ENCODE measurements at places on chromosomes 12 and 14.
A peak's percentile ranks its signal among the peaks of the same experiment; 100 is the strongest.

GRCh38 chr12:79547044-79547734, 143.6 kb downstream of the PAWR start:
- no peak for DNase-seq

GRCh38 chr12:79706676-79707075, 15.9 kb upstream of the PAWR start:
- no peak for DNase-seq

DNA sequence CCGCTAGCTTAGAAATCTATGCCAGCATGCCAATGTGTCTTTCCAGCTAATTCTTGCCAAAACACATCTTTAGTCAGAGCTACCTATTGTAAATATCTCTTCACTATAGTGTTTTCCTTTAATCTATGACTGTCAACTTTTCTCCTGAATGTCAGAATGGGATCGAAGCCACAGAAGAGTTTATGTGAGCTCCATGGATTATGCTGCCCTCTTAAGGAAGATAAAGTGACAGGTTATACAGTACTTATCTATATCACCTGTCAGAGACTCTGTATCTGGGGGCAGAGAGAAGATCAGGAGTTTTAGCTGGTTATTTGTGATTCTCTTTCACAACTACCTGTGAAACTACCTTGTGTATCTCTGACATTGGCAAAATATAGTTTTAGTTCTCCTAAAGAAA, 204.3 kb upstream of the SEL1L start:
- DNase-seq: no peak

GRCh38 chr14:39015360-39015961, 87.6 kb downstream of the SEC23A start:
- peak; percentile 9 for DNase-seq

GRCh38 chr14:51738754-51739153, 87.0 kb downstream of the FRMD6 start:
- no peak for DNase-seq

DNA sequence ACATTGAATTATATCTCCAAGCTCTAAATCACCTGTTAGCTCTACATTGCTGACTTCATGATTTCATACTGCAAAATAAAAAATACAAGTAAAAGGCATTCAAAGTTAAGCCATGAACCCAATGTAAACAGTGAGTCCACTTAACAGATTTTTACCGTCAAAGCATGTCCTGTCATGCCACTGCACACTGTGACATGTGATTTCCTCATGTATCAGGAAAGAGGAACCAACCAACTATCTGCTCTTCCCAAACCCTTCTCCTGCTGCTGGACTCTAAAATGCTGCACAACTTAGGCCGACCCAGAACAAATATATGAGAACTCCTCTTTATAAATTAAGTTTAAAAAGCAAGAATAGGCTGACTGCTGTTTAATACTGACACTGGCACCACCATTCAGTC, 37.5 kb downstream of the TM7SF3 start:
- no peak for DNase-seq

GRCh38 chr12:73220951-73221350, 948.8 kb downstream of the TRHDE start:
- no peak for DNase-seq

GRCh38 chr12:6929466-6930452, 2.0 kb downstream of the ATN1 start:
- DNase-seq: no peak

- DNase-seq: no peak
Measured at GRCh38 chr14:89129570-89129969, 287.5 kb downstream of the FOXN3 start.

DNA sequence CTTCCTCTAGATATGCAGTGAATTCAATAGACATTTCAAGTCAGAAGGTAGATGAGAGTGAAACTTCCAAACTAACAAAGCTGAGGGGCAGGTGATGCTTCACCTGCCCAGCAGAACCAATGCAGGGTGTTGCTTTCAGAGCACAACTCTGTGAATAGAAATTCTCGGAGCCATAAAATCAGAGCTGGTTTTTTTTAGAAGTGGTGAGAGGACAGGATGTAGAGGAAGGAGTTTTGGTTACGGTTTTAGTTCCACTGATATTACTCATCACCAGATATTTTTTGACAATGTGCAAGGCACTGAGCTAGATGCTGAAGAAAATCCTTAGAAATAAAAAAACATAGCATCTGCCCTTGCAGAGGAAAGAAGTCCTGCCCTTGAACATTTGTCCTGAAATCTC, 62.2 kb downstream of the BMP4 start:
- DNase-seq: no peak

DNA sequence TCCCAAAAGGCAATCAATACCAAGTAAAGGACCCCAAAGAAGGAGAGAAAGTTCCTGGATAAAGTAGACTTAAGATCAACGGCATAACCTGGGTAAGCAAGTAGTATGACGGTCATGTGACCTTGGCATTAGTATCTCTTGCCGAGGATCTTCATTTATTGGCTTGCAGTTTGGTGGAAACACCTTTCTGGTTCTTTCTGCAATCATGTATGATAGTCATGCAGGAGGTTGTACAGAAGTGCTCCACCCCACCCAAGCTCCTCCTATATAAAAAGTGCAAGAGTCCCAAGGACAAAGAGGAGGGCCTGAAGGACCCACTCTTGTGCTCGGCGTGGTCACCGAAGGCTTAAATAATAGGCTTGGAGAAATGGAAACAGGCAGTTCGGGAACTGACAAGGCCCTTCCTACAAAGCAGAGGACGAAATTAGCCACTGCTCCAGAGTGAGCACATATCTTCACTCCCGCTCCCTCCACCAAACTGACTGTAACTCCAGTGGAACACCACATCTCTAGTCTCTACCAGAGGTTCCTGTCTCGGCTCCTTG, 750 bp downstream of the CS start:
- DNase-seq: peak; percentile 19

DNA sequence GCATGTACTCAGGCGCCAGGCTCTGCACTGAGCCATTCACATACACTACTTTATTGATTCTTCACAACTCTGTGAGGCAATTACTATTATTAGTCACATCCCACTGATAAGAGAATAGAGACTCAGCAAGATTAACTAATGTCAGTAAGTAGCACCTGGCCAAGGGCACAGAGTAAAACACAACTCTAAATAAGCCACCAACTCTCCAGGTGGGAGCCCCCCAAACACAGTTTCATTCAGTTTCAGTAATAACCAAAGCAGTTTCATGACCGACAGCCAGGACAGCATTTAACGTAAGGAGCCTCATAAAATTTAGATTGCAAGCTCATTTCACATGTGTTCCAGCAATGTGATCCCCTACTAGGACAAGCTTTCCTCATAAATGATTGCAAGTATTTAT, 323.1 kb upstream of the CCDC196 start:
- DNase-seq: no peak

DNA sequence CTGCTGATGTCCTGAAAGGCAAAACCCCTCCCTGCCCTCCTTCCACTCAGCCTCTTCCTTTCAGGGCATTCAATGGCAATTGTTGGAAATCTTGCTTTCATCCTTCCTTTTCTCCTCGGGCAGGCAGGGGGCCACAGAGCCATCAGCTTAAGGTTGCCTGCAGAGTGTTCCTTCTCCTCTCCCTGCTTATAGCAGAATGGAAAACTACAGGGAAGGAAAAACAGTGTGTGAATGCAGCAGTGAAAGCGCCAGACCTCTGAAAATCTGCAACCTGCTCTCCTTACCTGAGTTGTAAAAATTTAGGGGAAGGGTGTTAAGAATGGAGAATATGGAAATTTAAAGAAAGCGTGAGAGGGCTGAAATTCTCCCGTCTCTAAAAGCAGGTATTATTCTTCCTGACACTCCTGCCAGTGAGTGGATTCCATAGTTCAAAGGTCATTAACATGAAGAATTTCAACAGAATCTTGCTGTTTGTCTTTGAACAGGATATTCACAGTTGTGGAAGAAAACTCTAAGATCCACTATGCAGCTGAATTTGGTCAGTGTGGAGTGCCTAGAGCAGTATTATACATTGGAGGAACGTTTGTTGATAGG, 348.8 kb downstream of the KCNH5 start:
- no peak for DNase-seq

DNA sequence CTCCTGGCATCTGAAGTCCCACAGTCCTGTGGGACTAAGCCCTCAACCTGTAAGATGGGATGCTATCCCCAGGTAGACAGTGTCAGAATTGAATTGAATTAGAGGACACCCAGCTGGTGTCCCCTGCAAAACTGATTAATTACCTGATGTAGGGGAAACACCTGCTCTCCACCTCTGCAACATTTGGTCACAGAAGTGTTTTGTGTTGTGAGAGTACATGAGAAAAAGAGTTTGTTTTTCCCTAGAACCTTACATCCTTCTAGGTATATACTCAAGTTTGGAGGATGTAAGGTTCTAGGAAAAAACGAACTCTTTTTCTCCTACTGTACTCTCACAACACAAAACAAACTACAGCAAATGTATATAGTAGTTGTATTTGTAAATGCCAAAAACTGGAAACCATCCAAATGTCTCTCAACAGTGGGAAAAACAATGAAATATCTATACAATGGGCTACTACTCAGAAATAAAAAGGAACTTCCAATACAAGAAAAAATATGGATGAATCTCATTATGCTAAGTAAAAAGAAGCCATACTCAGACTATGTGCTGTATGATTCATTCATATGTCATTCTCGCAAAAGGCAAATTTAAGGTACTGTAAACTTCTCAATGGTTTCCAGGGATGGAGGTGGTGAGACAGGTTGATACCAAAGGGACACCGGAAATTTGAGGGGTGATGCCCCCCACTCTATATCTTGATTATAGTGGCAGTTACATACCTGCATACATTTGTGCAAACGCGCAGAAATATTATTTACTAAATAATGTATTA, 160.7 kb downstream of the MED13L start:
- DNase-seq: no peak

GRCh38 chr14:23468704-23469126, 788 bp upstream of the NGDN start:
- no peak for DNase-seq

DNA sequence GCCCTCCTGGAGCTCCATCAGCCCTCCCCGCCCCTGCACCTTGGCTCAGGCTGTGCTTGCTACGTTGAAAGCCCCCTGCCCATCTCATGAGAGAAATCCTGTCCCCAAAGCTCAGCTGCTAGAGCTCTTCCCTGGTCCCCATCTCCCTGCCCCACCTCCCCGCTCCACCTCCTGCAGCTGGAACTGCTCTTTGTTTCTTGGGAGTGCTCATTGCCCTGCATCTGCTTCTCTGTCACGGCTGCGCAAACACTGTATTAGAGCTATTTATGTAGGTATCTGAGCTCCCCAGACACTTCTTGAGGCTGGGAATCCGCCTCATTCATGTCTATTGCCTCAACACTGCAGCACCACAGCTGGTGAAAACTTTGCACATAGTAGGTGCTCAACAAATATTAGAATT, 32.8 kb upstream of the PRIMA1 start:
- DNase-seq: no peak

- no peak for DNase-seq
Measured at GRCh38 chr14:63996016-63996415, 143.2 kb downstream of the SYNE2 start.

- DNase-seq: no peak
Measured at GRCh38 chr12:104582739-104583138, 126.0 kb downstream of the CHST11 start.

- DNase-seq: no peak
Measured at GRCh38 chr14:61564618-61565091, 130.7 kb upstream of the HIF1A start.

DNA sequence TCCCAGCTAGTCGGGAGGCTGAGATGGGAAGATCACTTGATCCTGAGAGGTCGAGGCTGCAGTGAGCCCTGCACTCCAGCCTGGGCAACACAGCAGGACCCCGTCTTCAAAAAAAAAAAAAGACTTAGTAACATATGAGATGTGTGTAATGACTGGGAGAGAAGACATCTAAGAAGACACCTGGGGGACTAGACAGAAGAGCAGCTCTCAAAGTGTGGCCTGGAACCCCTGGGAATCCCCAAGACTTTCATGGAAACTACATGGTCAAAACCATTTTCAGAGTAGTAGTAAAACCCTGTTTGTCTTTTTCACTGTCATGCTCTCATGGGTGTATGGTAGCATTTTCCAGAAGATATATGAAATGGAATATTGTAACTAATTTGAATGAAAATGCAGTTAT, 45.3 kb downstream of the R3HDM2 start:
- no peak for DNase-seq

- no peak for DNase-seq
Measured at GRCh38 chr12:130110914-130111313, 51.4 kb upstream of the FZD10 start.

DNA sequence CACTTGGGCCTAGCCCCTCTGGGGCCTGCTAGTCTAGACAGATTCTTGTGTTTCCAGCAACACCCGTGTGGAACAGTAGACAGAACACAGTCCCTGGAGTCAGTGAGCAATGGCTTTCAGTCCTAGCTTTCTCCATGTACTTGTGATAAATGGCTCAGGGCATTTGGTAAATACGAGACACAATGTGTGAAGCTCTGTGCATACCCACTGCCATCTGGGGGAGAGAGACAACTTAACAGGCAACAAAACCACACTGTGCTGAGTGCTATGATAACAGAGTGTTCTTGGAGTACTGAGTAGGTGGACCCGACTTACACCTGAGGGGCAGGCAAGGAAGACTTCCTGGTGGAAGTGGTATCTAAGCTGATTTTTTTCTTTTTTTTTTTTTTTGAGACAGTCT, 86.3 kb upstream of the TBX3 start:
- DNase-seq: no peak

- no peak for DNase-seq
Measured at GRCh38 chr14:70653662-70654061, 11.9 kb downstream of the TTC9 start.

DNA sequence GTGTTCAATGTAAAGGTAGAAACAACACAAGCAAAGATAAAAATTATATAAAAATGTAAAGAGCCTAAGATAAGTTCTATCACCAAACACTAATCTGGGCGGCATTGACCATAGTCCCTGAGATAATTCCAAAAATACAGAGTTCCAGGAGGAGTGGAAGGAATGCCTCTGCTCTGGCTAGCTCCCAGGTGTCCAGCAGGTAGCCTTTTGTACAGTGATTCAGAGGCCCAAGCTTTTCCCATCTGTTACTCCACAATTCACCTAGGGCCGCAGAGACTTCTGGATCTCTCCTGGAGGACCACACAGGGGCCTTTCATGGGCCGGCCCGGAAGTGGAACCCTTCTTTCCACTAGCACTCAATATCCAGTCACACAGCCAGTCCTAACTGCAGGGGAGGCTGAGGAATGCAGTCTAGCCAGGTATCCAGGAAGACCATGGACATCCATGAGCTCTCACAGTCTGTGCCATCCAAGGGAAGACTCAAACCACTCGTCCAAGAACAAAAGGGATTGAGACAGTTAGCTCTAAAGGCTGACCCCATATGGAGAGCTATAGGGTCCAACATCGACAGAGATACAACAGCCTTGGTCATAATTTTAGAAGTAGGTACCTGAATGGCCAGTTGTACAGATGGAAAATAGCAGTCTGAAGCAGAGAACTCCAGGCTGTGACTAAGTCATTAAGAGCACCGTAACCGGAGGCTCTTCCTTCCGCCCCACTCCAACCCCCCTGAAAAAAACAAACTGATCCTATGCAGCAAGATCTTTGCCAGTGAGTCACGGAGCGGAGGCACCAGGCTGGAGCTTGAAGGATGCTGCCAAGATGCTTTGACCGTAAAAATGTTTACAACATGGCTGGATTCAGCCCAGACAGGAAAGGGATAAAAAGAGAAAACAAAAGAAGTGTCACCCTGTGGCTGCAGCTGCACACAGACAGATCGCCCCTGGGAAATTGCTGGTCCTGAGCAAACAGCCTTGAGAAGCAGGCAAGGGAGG, 204.8 kb downstream of the NUAK1 start:
- DNase-seq: no peak

- DNase-seq: no peak
Measured at GRCh38 chr14:68704736-68705720, 87.8 kb downstream of the ZFP36L1 start.
